ENCODE measurements at places on chromosomes 1 and 21.

- DNase-seq, result peak; percentile 35
Observed at GRCh38 chr21:35043549-35043948, 5.6 kb downstream of the RUNX1 start.

GRCh38 chr1:109517337-109517736 is 7.8 kb upstream of the AMIGO1 start:
- no peak for DNase-seq

- DNase-seq, result no peak
Observed at GRCh38 chr1:167359295-167359694, 138.6 kb downstream of the POU2F1 start.

GRCh38 chr1:177848577-177848976 is 121.3 kb downstream of the SEC16B start:
- no peak for DNase-seq

GRCh38 chr1:113654883-113655282 is 104.4 kb downstream of the PHTF1 start:
- DNase-seq, result no peak

DNA sequence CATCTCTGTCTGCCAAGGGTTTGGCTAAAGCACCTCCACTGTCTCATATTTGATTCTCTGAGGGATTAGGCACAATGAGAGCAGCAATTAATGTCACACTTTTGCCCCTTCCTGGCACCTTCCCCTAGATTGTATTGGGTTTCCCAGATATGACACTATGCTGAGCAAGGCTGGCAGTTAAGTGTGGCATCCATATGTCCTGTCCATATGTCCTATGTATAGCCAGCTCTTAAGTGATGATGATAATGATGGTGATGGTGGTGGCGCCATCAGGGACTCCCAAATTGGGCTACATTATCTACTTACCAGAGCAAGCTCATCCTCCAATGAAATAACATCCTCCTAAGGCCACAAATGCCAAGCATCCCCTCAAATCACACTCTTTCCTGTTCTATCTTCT is 13.5 kb upstream of the LORICRIN start:
- DNase-seq, result no peak

- DNase-seq, result no peak
Observed at GRCh38 chr1:86498281-86498680, 29.6 kb downstream of the CLCA1 start.

DNA sequence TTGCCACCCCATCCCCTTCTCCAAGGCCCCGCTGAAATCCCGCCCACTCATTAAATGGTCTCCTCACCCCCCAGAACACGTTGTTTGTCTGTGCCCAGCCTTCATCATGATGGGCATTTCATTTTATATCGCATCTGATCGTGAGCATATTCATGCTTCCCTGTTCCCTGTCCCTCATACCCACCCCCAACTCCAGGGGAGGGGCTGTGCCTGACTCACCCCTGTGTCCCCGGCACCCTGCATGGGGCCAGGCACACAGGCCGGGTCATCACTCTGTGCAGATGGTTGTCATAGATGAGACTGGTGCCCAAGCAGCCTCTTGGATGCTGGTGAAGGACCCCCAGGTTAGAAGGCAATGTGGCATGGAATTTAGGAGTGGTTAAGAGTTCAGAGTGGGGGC is 11.0 kb downstream of the CAMK2N1 start:
- DNase-seq, result no peak

DNA sequence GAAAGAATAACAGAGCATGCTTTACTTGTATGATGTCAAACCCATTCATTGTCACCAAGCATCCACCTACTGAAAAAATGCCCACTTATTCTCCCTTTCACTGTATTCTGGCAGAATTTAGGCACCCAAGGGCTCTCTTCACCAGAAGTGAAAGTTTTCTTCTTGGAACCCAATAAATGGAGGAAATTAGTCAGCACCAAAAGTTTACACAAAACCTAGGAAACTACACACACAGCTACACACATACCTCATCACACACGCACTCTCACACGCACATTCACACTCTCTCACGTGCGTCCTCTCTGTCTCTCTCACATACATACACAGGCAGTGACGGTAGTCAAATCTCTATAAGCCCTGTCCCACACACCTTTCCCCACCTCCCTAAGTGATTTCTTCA is 37.6 kb downstream of the MCOLN2 start:
- DNase-seq, result peak; percentile 61

DNA sequence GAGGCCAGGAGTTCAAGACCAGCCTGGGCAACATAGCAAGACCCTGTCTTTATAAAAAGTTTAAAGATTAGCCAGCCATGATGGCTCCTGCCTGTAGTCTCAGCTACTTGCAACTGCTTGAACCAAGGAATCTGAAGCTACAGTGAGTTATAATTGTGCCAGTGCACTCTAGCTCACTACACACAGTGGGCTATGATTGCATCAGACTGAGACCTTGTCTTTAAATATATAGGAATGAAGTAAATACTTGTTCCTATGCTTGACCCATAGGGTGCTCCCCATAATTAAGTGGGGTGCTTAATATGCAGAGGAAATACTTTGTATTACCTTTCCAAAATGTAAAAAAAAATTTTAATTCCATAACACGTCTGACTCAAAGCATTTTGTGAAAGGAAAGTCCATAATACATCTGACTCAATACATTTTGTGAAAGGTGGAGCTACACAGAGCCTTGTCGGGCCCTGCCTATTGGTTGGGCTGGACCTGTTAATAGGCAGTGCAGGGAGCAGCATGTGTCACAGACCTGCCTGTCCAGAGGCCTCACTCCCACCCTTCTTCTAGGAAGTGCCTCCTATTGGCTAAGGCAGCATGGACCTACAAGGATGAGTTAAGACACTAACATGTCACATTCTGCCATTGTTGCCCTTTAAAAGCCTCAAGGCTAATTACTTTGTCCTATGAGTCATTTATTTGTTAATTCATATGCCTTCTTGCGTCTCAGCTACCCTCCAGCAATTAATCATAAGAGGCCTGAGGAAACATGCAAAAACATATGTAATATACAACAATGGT is 33.6 kb downstream of the CD58 start:
- DNase-seq, result no peak

DNA sequence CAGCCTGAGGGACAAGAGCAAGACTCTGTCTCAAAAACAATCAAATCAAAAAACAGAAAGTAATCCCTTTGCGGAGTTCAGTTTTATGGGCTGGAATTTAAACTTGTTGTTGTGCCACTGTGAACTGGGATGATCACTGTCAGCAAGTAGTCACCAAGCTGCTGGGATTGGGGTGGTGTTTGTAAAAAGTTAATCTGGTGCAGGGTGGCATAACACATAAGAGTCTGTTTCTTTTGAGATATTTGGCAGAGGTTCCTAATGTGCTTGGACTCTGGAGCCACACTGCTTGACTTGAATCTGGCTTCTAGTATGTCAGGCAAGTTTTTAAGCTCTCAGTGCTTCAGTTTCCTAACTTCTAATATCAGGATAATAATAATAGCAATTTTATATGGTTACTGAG is 6.6 kb downstream of the CLIC4 start:
- no peak for DNase-seq

DNA sequence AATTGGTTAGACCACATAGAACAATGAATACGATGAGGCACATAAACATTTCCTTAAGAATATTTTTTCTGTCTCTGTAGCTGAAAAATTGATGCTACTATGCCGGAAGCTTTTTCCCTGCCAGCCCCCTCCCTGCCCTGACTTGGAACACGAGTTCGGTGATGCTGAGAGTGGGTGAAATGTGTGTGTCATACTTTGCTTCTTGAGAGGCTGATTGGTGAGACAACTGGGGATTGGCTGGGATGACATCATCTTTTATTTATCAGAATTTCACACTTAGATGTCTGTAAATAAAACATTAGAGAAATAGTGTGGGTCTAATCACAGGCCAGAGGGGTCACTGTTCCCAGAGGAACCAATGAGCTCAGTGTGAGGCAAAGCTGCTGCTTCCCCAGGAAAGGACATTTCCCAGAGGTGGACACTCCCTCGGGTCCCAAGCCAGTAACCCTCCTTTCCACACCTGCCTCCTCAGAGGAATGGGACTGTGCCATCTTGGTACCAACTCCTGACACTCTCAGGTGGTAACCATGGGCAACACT is 195.4 kb upstream of the C1orf174 start:
- DNase-seq, result no peak

- DNase-seq, result no peak
Observed at GRCh38 chr1:2594001-2594640, 7.5 kb downstream of the PRXL2B start.

GRCh38 chr1:25118546-25118945 is 113.8 kb downstream of the SYF2 start:
- peak; percentile 21 for DNase-seq

DNA sequence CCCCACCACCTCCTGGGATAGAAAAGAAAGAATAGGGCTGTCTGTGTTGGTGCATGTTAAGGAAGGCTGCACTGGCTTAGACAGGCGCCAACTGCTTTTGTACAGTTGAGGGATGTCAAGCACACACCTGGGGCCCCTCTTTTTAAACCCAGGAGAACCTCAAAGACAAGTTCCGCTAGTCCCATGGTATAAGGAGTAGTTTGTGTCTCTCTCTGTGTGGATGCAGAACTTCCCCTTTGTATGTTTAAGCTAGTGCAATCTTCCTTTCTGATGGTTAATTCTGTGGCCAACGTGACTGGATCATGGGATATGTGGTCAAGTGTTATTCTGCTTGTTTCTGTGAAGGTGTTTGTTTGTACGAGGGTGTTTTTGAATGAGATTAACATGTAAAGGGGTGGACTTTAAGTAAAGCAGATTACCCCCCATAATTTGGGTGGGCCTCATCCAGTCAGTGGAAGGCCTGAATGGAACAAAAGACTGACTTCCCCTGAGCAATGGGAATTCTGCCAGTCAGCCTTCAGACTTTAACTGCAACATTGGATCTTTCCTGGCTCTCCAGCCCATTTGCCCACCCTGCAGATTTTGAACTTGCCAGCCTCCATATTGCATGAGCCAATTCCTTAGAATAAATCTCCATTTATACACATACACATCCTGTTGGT is 9.5 kb upstream of the DUSP10 start:
- DNase-seq, result no peak

Data from activated naive CD4-positive, alpha-beta T cell treated with Interleukin-2 at 50 U/mL for 16 hours (primary cell).